ENCODE measurements at places on chromosomes 7 and 10.

DNA sequence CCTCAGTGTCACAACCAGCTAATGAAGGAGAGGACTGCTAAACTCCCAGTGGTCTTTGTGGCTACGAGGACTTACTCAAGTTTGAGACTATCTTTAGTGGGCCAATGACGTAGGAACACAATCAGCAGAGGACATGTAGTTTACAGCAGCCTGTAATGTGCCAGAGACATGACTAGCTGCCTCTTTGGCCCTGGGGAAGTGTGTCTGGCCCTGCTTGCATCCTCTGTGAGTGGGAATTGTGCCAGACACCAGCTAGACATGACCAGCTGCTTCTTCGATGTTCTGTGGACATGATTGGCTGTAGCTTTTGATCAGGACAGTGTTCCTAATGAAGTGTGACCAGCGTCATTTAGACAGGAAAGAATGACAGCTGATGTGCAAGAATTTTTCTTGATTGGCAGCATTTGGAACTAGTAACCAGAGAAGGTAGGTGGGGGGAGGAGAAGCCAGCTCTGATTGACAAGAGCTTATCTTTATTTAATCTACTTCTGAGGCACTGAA, 141.7 kb downstream of the AUTS2 start:
- DNase-seq: no peak

GRCh38 chr10:78359640-78360091, 326.0 kb downstream of the RPS24 start:
- no peak for DNase-seq

GRCh38 chr10:96609510-96609909, 22.7 kb upstream of the TM9SF3 start:
- no peak for DNase-seq

DNA sequence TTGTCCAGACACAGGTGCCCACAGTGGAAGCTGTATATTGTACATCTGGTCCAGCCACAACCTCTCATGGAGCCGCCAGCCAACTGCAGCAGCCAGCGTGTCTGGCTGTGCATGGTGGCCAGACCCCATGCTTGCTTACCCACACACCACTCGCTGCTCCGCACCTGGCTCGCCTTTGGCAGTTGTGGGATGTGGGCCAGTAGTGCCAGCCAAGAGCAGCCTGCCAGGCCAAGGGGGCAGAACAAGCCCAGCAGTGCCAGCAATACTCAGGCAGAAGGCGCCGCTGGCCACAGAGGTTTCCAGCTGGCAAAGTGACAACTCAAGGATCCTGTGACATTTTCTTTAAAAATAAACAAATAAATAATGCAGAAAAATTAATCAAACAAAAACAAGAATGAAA, 11.7 kb upstream of the TMEM243 start:
- no peak for DNase-seq

GRCh38 chr10:116728526-116729096, 13.8 kb downstream of the HSPA12A start:
- DNase-seq: no peak

Data from activated CD4-positive, CD25-positive, alpha-beta regulatory T cell treated with anti-CD3 and anti-CD28 coated beads, Interleukin-2, amount 50 U/mL, for 16 hours (primary cell).